ENCODE measurements at places on chromosomes 2 and 18.
A peak's percentile ranks its signal among the peaks of the same experiment; 100 is the strongest.

- no peak for DNase-seq
Measured at GRCh38 chr18:31255953-31256352, 62.0 kb upstream of the DSG1 start.

DNA sequence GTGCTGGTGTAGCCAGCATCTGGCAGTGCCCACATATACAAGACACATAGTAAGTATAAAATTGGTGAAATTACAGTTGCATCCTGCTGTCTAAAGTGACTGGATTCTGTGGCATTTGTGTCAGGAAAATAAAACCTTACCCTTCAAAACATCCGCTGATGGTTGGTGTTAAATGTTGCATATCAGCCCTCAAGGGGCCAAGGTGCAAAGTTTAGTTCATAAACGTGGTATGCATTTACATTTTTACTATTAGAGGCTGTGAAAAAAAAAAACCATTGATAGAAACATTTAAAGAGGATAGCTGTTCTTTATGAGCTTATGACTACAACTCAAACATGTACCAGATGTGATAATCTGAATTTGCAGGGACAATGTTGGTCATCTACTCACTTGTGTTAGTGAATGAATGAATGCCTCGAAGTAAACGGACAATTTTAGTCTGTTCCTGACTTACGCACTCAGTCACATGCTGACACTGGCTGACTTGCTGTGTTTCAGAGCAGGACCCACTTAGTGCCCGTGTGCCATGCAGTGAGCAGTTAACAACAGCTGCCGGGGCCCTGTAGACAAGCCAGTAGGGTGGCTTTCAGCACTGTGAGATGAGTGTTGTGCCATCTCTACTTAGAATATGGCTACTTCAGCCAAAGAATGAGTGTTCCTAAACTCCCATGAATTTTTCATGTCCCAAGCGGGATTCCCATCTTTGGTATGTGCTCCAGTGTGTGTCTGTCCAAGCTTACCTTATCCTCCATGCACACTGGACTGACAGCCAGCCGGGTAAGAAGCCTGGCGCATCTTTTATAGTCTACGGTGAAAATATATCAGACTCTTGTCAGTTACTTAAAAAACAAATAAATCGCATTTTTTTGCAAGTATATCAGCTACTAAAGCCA, 5.3 kb downstream of the ALKAL2 start:
- no peak for DNase-seq

DNA sequence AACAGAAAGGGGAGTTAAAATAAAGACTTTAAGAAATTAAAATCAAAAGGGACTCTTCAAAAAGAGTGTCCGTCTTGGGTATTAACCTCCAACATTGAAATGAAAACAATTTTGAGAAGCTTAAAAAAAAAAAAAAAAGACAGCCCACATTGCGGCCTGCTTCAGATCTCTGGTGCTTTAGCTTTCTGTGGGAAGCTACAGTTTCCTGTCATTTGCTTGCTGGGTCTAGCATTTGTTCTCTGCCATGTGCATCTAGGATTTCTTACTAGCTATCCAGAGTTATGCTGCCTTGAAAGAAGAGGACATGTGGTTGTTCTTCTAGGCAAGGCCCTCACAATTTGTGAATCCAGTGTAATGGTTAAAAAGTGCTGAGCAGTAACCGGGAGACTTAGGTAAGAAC, 375.3 kb downstream of the SLC4A3 start:
- no peak for DNase-seq

DNA sequence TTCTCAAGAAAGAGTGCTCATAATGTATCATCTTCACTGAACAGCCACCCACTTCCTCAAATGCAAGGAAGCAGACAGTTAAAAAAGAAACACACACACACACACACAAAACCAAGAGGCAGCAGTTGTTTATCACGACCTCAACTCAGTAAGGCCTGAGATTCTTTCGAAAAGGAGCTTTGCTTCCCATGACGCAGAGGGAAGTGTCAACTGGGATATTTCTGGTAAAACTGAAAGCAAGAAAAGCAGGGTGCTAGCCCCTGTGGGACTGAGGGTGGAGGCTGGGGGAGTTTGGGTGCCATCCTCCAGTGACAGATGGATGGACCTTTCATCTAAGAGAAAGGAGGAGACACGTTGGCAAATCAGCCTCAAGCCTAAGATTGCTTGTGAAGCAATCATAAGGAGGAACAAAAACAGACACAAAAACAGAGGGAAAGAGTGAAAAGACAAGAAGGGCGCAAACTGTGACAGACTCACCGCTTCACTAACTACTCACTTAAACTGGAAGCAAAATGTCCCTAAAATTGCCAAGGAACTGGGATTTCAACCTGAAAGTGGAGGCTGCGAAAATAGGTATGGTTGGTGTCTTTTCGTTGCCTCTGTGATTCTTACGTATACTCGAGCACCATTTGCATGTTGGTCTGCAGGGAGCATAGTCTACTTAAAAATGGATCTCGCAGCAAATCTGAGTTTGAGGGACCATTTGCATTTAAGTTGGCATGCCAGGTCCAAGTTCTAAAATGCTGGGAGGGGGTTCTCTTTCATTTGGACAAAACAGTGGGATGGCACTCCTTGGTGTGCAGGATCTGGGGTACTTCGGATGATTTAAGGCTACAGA, at the start of gene ARHGAP25:
Gene ARHGAP25 (plus strand): TSS at position 124 of the 838 bp plus-strand sequence. CDS start 389 bp downstream, at position 513.
- DNase-seq: no peak

- DNase-seq: no peak
Measured at GRCh38 chr2:124048664-124049063, 23.6 kb downstream of the CNTNAP5 start.

DNA sequence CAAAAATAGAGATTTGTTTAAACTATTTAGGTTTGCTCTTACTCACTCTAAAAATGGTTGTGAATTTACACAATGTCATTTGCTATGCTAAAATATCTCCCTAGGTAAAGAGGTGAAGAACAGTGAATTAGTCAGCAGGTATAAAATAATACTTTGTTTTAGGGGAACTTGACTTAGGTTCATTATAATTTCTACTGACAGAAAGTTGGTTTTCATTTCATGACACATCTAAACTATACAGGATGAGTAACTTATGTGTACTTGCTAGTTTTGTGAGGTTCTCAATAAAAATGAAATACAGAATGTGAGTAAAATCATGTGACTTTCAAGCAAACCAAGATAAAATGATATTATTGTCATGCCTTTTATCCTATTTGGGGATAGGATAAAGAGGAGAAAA, 66.0 kb downstream of the DIS3L2 start:
- no peak for DNase-seq

- DNase-seq: no peak
Measured at GRCh38 chr2:158714420-158714819, 80.7 kb upstream of the DAPL1 start.

DNA sequence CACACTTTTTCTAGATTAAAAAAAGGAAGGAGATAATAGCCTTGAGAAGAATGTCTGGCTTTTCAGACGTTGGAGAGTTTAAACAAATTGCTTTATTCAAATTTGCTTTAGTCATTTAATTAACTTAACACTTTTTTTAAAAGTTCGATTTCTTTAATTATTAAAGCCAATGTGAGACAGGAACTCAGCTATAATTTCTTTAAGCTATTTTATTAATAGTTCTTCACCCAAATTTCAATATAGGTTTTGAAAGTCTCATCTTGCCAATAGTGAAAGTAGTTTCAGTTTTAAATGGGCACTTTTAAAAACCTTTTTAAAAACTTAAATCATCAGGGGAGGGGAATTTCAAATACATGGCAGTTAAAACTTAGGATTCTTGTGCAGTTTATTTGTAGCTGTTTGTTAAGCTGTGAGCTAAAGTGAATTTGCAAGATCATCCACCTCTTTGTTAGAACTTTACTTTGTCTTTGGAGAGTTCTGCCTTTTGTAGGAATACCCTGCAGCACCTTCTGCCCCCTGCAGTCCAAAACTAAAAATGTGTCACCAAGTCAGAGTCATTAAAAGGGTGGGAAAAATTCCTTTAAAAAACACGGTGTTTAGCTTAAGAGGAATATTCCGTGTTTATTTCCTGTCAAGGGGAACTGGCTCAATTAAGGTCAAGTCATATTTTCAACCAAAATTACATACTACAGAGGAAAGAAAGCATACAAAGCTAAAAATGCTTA, 4.6 kb downstream of the TGIF1 start:
- peak; percentile 33 for DNase-seq

- no peak for DNase-seq
Measured at GRCh38 chr2:163768881-163769695, 33.3 kb upstream of the FIGN start.

DNA sequence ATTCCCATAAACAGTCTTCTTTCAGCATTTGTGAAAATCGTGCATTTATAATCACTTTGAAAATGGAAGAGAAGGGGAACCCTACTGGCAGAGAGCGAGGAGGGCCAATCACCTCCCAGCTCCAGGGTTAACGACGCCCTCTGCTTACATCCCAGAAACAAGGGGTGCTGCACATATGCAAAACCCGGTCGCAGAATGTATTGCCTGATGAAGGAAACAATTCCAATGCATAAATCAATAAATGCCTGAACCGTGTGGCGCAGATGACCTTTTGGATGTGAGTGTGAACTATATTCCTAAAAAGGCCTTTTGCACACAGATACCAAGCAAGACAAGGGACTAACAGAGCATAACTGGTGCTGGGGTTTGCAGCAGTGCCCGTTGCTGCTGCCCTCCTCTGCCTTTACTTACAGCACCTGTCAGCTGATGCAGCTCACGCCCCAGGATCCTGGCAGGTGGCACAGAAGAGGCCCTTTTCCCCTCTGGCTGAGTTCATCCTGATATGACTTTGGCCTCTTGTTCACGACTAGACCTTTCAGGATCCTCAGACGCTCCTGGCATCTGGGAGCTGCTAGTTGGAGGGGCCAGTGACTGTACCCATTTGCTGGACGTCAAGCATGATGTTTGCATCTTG, 67.8 kb downstream of the MYT1L start:
- no peak for DNase-seq

GRCh38 chr18:32372381-32373061, 98.2 kb downstream of the GAREM1 start:
- DNase-seq: no peak

- no peak for DNase-seq
Measured at GRCh38 chr2:19671916-19672315, 229.9 kb downstream of the TTC32 start.

DNA sequence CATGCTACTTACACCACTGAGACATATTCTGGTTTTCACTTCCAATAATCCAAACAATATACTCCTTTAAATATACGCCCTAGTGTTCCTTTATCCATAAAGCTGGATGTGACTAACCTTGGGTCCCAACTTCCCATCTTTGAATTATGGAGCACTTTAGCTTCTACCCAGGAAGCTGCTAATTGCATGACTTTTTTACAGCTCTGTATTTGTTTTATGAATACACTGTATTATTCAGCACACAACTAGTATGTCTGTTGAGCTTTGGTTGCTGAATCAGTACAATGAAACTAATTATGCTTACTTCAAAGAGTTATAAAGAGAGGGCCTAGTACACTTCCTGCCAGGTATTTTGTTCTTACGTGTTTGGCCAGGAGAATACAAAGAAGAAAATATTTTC, 118.5 kb downstream of the BAZ2B start:
- no peak for DNase-seq

DNA sequence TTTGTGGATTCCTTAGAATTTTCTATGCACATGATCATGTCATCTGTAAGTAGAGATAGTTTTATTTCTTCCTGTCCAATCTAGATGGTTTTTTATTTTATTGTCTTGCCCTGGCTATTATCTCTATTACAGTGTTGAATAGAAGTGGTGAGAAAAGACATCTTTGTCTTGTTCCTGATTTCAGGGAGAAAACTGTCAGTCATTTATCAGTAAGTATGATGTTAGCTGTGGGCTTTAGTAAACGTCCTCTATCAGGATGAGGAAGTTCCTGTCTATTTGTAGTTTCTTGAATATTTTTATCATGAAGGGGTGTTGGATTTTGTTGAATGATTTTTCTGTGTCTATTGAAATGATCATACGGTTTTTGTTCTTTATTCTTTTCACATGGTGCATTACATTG, 5.3 kb downstream of the PLEKHH2 start:
- no peak for DNase-seq

GRCh38 chr2:45469314-45470099, 141.6 kb downstream of the SRBD1 start:
- no peak for DNase-seq

DNA sequence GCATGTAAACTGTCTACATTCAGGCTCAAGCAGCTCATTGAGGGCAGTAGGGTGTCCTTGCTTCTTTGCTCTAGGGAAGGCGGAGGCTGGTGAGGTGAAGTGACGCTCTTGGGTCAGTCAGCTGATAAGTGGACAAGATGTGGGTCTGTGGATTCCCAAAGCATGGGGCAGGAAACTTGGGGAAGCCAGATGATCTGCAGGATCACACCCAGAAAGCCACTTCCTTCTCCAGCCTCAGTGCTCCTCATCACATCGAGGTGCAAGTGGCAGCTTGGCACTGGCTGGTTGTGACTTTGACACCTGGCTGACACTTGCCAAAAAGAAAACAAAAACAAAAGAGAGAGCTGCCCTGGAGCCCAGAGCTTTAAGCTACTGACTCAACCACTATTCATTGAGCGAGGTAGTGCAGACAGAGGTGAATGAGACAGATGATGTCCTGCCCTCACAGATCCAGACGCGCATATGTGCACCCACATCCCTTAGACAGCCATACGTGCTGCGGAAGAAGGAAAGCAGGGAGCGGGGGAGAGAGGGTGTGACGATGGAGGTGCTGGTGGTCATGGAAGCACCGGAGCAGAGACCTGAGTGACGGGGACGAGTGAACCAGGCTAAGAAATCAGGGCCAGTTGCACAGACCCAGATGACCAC, 3.1 kb upstream of the CIB4 start:
- no peak for DNase-seq

- DNase-seq: no peak
Measured at GRCh38 chr2:144438801-144439631, 80.9 kb downstream of the ZEB2 start.

DNA sequence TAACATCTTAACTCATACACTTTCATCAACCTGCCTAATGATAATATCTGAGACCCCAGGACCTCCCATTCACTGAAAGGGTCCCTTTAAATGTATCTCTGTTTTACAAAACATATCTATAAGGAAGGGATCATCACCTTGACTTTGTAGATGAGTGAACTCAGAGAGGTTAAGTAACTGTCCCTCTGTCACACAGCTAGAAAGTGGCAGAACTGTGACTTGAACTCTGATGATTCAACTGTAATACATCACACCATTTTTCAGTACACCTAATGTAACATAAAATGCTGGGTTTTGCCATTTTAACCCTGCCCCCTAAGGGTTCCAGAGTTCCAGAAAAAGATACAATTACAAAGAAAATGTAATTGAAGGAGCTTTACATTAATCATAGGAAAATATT, 234.6 kb downstream of the ZEB2 start:
- no peak for DNase-seq

DNA sequence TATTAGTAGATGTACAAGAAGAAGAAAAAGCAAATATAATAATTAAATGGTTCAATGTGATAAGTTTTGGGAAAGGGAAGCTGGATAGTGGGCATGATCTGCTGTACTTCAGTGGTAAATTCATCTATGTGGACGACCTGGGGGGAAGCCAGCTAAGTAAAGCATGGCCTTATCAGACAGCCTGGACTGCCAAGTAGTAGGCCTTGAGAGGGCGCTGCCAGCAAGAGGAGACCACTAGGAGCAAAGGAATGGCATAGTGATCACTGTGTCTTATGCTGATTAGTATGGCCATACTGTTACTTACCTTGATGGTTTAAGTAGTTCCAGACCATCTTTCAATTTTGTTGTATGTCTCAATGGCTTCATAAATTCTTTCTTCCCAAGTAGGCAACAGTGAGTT, 287.6 kb downstream of the SETBP1 start:
- no peak for DNase-seq
